ENCODE measurements at places on chromosomes 5 and 9.

DNA sequence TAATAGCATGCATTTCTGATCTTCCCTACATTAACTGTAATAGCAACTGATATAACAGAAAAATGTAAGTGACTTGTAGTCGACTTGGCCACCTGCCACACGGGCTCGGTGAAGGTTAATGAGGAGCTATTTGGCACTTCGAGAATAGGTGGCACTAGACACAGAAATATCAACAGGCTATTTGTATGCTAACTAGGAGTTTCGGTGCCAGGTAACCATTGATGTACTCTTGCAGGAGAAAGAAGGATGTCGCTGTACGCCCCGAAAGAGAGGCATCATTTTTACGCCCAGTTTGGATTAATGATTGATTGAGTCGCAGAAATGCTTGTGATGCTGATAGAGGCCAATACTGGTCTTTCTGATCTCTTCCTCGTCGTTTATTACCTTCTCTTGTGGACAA is 516 bp upstream of the DMRT2 start:
- DNase-seq = no peak

GRCh38 chr9:23638837-23639426 is 187.1 kb downstream of the ELAVL2 start:
- DNase-seq = no peak

DNA sequence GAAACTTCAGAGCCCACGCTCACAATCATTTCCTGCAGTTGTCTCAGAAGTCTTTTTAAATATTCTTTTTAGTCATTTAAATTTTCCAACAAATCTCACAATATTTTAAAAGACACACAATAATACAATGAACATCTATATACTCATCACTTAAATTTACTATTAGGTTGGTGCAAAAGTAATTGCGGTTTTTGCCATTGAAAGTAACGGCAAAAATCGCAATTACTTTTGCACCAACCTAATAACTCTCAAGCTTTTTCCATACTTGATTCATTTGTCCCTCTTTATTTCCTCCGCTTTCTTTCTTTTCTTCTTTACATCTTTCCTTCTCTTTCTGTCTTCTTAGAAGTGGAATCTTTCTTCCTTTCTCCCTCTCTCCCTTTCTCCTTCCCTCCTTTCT is 19.2 kb upstream of the TMEM215 start:
- DNase-seq = no peak

DNA sequence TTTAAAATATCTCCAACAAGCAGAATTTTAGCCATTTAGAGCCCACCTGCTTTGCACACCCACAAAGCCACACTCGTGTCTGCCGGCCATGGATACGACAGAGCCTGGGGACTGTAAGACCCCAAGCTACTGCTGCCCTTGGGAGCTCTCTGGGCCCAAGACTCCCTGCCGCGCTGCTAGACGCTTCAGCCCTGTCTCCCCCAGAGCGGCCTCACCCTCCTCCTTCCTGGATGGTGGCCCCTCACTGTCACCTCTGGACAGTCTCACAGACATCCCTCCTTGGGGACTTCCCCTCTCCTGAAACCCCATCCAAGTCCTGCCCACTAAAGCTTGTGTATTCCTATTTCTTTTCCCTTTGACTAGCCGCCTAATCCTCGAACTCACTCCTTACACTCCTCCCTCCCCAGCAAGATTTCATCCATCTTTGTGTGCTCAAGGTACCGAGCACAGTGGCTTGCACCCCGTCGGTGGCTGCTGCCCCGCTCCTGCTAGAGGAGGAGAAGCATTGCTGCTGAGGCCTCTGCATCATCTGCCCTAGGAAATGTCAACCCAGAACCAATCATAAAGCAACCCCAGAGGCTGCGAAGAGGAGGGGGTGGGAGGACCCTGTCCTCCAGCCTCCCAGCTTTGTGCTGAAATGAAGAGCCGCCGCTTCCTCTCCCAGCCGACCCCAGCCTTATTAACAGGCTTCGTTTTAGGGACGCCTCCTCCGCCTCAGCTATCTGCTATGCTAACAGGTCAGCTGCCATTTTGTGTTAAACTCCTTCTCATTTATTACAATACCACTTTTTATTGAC is 71.2 kb downstream of the CFAP77 start:
- DNase-seq = no peak

DNA sequence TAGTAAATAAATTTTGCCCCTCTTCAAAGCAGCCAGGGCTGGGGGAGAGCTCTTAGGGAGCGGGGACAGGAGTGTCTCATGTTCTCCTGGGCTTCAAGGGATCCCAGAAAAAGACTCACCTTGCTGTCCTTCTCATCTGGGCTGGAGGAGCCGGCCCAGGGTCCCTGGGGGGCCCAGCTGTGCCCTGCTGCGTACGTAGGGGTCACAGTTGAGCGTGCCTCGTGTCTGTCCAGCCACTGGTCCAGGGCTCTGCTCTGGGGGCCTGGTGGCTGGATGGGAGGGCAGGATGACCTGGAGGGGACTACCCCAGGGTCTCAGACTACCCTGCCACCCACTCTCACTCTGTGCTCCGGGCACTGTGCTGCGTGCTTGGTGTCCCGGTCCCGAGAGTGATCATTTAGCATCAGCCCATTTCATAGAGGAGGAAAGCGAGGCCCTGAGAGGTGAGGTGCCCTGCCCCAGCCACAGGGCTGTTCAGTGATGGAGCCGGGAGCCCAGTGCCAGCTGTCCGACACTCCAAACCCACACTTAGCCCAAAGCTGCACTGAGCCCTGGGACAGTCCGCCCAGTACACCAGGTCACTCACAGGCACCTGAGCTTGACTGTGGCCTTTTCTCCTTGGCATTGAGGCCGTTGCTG is 26.2 kb upstream of the TDRD7 start:
- DNase-seq = no peak

DNA sequence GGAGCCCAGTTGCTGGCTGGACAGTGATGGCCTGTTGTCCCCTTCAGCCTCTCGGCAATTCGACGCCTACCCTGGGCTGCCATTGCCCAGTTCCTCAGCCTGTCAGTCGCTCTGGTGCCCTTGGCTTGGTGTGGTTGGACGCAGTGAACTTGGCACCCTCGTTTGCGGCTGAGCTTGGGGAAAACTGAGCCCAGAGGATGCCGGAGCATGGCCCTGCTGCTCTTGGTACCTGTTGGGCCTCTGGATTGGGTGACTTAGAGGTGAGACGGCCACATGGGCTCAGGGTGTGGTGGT is 16.5 kb downstream of the WNK2 start:
- DNase-seq = no peak

GRCh38 chr9:114386886-114387679 is 699 bp downstream of the AKNA start:
- no peak for DNase-seq

- no peak for DNase-seq
Observed at GRCh38 chr5:142994218-142994617, 224.0 kb downstream of the ARHGAP26 start.

- DNase-seq = no peak
Observed at GRCh38 chr5:181170237-181170825, 22.9 kb downstream of the OR2V2 start.

DNA sequence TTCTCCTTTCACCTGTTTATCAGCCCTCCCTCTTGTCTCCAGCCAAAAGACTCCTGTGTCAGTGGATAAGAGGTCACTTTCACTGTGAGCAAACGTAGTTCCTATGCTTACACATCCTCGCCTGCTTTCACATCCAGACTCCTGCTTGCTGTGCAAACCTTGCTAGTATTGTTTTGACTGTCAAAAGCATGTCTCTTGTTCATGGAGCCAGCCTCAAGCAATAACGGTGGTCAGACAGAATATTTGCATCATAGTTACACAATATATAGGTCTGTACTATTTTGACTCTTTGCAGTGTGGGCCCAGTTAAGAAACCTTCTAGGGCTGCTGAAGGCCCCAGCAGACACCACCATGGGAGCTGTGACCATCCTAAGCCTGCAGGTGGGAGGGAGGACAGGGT is 420.0 kb downstream of the SEMA5A start:
- DNase-seq = no peak

GRCh38 chr5:169072233-169072632 is 228.7 kb downstream of the SLIT3 start:
- DNase-seq = no peak

- DNase-seq = no peak
Observed at GRCh38 chr5:166163996-166164610, 2127.3 kb upstream of the WWC1 start.

DNA sequence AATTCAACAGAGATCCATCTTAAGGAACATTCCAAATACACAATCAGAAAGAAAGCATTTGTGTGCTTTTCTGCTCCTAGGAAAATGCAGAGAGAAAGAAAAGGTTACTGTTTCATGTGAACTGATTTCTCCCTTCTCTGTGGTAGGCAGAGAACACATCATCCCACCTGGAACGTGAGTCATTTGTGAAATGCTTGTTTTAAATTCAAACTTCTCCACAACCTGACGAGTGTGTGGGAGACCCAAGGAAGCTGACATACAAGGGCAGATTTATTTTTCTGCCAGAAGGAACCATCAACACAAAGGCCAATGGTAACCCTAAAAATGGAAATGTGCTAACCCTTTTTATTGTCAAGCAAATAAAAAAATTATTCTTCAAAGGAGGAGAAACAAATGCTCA is 156.4 kb downstream of the EFNA5 start:
- no peak for DNase-seq

GRCh38 chr5:130528474-130528873 is 624.2 kb downstream of the CHSY3 start:
- DNase-seq = no peak

DNA sequence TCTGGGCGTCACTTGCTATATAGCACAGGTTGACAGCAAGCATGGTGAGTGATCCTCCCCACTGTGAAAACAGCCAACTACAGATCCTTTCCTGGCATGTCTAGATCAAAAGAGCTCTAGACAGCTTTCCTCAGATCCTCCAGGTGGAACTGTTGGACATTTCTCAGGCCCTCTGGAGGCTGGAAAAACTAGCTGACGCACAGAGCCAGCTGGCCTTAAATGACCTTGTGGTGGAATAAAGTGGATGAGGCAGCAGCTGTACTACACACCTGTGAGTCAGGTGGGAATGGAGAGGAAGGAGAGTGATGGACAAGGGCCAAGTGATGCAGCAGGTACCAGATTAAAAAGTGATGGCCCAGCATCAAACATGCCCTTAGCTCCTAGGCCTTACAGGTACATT is 172.7 kb downstream of the TRIM32 start:
- DNase-seq = no peak

DNA sequence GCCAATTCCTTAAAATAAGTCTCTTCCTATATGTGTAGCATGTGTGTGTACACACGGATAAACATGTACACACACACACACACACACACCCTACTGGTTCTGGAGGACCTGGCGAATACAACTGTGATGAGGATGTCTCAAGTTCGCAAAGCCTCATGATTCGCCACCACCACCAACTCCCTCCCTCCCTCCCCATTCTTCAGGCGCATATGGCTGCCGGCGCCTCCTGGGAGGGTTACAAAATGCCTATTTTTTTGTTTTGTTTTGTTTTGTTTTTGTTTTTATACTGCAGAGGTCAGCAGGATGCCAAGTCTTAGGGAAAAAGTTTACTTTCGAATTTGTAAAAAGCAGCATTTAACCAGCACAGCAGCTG is 88.0 kb downstream of the DAP start:
- no peak for DNase-seq

DNA sequence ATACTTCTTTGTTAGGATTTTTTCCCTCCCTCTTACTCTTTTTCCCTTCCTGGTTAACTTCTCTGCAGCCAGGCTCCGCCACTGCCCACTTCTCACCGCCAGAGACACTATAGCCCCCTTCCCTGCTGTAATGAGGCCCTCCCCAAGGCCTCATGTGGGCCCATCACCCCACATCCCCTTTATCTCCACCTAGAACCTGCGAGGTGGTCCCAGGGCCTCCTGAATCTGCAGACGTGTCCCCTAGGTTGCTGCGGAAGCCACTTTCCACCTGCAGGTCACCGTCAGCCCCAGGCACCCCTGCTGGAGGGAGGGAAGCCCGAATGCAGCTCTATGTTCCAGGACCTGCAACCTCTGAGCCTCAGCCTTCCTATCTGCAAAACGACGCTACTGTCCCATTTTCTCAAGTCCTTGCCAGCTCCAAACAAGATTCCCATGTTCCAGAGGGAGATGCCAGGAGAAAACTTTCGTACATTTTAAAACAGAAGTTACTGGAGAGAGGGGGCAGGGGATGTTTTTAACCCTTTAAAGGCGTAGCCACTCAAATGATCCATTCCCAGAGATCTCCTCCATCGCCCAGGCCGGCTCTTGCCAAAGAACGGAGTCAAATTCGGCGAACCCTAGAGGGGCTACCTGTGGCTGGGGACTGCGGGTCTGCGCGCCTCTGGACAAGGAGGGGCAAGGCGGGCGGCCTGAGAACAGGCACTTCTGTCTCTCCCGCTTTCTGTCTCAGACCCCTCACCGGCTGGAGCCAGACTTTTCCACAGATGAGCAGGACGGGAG is 929 bp downstream of the SH3PXD2B start:
- no peak for DNase-seq

- no peak for DNase-seq
Observed at GRCh38 chr9:127847178-127847510, 7.3 kb downstream of the ENG start.

GRCh38 chr9:133956520-133957076 is 35.5 kb downstream of the VAV2 start:
- DNase-seq = no peak

- no peak for DNase-seq
Observed at GRCh38 chr5:27472871-27473270, 434.5 kb upstream of the CDH9 start.

- no peak for DNase-seq
Observed at GRCh38 chr9:120583958-120584369, 4.0 kb upstream of the CDK5RAP2 start.

GRCh38 chr9:26066237-26066636 is 388.0 kb upstream of the TUSC1 start:
- no peak for DNase-seq

- DNase-seq = no peak
Observed at GRCh38 chr5:32690153-32690552, 21.0 kb upstream of the NPR3 start.

DNA sequence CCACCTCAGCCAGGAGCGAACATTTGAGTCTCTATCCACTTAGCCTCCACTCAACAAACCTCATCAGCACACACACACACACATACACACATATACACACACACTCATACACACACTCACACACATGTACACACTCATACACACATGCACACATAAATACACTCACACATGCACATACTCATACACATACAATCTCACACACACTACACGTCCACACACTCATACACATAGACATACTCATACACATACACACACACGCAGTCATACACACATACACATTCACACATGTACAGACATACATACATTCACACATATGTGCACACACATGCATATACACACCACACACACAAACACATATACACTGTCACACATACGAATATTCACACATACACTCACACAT is 208.2 kb downstream of the AGTPBP1 start:
- DNase-seq = no peak

- DNase-seq = no peak
Observed at GRCh38 chr9:28832168-28832770, 1259.0 kb upstream of the C9orf72 start.

DNA sequence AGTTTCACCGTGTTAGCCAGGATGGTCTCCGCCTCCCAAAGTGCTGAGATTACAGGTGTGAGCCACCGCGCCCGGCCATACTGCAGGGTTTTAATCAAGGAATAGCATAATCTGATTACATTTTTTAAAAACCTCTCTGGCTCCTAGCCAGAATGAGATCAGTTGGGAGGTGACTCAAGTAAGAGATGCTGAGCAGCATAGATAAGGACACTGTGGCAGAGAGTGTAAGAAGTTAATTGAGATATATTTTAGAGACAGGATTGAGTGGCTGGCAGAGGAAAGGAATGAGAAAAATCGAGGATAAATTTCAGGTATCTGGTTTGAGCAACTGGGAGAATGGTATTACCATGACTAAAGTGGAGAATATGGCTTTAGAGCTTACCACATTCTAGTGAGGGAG is 7.3 kb upstream of the RIGI start:
- DNase-seq = no peak
